SK-MEL-5 (cell line): ENCODE measurements at places on chromosomes 3 and 15. TPM values are rescaled to one million over a fixed set of nuclear protein-coding genes. Genes with fewer than 3 reads are reported as not detected.

Gene TFG
- total RNA-seq = 79.0 and 95.6 TPM in 2 replicates

Gene LZTFL1
- 26.5 and 32.3 TPM in 2 replicates for total RNA-seq

Gene KCNH8
- 0.24 and 0.26 TPM in 2 replicates for total RNA-seq

Gene IGSF10
- 0.03 and 0.16 TPM in 2 replicates for total RNA-seq

Gene PIK3CA
- 12.7 and 13.2 TPM in 2 replicates for total RNA-seq

GRCh38 chr3:6526321-6526720, 334.6 kb upstream of the GRM7 start:
- DNase-seq = no peak

DNA sequence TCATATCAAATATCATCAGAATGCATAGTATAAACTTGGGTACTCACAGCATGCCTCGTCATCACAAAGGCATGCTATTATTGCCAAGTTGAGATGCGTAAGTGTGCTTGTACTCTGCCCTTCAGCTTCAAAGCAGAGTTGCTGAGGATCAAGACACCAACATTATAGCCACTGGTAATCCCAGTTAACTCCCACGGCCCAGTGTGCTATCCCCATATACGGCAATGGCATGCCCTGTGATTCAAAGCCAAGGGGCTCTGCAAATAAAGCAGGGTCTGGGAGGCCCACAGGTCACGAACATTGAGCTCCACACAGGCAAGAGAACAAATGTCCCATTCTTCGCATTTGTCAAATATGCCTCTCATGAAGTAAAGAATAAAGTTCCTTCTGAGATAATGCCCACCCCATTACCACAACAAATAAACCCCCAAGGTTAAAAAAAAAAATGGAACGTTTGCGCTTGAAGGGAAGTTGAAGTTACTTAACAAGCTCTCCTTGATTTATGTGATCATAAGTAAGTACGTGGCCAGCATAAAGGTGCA, 298.1 kb upstream of the NECTIN3 start:
- DNase-seq = peak; percentile 95

GRCh38 chr3:122183521-122183892, at the start of gene CASR:
CASR (plus strand) TSS chr3:122183668; CDS start chr3:122254190, 70,522 bp downstream.
- no peak for DNase-seq

DNA sequence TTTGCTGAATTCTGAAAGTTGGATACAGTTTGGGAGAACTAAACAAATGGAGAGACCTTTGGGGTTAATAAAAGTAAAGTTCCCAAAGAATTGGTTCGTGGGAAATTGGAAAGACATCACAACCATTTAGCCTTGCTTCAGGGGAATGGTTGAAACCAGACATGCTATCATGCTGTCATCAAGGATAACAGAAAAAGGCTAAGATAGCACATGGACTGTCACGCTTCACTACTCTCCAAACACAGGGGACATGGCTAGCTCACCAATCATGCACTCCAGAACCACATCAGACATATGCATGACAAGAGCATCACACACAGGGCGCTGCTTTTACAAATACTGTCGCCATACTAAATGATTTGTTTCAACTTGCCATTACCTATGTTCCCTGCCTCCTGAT, 671.7 kb upstream of the ROBO1 start:
- no peak for DNase-seq

GRCh38 chr3:67828486-67829010, 174.1 kb upstream of the SUCLG2 start:
- no peak for DNase-seq

DNA sequence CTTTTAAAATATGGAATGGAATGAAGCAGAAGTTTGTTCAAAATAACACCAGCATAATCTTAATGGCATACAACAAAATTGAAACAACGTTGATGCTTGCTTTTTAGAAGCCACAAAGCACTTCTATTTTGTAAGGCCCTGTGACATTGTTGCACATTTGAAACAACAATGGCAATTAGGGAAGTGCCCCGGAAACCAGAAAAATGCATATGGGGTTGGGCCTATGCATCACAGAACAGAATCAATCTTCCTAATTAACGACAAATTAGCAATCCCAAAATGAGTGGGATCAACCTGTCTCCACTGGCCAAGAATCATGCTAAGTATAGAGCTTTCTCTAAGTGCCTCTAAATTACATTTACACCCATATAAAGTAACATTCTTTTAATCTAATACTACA, 168.9 kb downstream of the MEIS2 start:
- no peak for DNase-seq
